ENCODE measurements at places on chromosomes 6 and 20.

DNA sequence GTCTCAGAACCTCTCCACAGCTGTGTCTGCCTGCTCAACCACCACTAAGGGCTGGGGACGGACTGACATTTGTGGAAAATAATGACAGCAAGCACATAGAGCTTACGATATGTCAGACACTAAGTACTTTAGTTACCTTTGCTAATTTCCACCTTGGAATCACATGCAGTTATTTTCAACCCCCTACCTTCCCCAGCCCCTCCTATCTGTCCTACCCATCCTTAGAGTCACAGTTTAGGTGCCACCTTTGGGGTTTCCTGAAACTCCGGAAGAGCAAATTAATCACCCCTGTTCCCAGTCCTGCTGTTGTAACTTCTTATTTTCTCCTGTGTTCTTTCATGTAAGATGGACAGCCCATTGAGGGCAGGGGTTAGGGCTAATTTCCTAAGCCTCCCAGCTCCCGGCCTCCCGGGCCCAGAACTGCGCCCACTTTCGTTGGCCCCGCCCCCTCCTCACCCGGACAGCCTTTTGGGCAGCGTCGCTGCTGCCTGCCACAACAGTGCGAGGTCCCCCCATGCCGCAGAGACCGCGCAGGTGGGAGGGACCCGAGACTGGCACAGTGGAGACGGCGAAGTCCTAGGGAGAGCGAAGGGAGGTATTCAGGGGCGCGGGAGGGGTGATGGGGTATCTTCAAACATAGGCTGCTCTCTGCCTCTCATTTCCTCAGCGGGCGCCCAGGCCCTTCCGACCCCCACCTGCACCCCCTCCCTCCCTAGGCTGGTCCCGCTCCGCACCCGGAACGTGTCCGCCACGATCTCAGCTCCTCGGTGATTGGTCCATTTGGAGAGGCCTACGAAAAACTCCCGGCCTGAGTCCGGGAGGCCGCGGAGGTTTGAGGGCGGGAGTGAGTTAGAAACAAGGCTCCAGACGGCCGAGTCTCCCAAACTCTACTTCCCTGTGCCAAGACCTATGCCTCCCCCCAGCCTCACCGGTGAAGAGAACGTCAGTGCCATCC, 1.1 kb downstream of the DDAH2 start:
- DNase-seq, result no peak

DNA sequence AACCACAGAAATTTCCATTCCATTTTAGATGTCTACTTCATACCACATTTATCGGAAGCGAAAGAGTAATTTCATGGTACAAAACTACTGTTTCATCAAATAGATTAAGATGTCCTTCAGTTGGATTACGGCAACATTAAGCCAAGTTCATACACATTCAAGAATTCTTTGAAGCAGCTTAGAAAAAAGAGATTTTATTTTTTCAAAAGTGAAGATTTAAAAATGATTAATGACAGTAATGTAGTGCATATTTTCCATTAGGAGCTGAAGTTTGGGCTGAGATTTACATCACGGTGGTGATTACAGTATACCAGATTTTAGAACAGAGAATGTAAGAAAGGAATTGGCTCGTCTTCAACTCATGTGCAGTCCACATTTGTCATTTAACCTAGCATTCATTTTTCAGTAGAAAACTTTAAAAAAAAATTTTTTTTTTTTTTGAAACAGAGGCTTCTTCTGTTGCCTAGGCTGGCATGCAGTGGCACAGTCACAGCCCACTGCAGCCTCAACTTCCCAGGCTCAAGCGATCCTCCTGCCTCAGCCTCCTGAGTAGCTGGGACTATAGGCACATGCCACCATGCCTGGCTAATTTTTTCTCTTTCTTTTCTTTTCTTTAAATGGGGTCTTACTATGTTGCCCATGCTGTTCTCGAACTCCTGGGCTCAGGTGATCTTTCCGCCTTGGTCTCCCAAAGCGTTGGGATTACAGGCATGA, 1.9 kb downstream of the SYNJ2 start:
- no peak for DNase-seq

- DNase-seq, result no peak
Observed at GRCh38 chr20:15817351-15817750, 755.9 kb downstream of the KIF16B start.

DNA sequence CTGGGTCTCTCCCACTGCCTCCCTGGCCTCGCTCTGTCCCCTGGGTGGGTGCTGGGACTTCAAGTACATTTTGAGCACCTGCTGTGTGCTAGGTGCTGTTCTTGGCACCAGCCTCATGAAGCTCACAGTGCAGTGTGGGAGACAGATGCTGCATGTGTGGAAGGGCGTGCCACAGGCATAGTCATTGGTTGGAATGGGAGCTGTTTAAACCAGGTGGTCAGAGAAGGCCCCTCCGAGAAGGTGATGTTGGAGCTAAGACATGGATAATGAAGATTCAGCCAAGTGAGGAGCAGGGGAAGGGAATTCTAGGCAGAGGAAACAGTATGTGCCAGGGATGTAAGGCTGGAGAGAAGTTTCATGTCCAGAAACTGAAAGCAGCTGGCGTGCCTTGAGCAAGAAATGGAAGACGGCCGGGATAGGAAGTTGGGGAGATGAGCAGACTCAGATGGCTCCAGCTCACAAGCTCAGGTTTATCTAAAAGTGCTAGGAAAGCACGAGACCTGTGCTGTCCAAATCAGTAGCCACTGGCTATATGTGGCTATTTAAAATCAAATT, 9.9 kb downstream of the LPIN3 start:
- DNase-seq, result no peak

- no peak for DNase-seq
Observed at GRCh38 chr20:34312024-34312460, 8.9 kb upstream of the AHCY start.

DNA sequence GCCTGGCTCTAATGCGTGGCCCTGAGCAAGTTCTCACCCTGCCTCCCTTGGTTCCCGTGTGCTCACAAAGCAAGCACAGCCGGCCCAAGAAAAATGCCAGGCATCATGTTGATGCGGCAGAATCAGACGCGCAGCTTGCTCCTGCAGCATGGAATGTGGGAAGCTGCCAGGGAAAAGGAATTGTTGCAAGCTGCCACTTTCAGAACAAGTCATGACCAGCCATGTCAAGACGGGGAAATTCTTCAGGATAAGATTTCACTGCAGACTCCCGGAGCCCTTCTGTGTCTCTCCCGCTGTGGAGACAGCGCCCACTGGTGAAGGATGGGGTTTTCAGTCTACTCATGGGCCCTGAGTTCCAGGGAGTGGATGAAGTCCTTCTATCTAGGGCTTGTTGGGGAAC, 4.6 kb downstream of the DACT2 start:
- DNase-seq, result no peak

GRCh38 chr6:151284548-151285017, 44.8 kb downstream of the AKAP12 start:
- DNase-seq, result no peak
